ENCODE measurements at places on chromosomes 5 and 9.

DNA sequence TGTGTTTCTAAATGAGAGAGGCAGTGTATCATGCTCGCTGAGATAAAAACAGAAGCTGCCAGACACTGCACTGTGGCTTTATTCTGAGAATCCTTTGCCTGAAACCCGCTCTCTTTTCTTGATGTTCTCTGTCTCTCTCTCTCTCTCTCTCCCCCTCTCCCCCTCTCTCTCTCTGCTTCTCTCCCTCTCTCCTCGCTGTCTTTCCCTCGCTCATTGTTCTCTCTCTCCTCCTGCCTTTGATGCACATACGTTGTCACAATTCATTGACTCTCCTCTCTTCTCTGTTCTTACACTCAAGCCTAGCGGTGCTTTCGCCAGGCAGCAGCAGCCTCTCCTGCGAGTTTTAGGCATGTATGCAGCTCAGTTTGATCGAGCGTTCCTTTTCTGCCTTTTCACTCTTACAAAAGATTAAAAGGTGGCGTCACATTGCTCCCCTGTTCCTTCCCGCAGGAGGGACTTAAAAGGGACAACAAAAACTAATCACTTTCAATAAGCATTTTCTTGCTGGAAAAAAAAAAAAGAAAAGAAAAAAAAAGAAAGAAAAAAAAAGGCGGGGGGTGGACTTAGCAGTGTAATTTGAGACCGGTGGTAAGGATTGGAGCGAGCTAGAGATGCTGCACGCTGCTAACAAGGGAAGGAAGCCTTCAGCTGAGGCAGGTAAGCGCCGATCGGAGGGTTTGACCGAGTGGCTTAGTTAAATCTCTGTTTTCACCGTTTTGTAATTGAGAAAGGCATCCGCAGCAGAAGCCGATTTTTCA, 717.9 kb upstream of the WWC1 start:
- no peak for DNase-seq

DNA sequence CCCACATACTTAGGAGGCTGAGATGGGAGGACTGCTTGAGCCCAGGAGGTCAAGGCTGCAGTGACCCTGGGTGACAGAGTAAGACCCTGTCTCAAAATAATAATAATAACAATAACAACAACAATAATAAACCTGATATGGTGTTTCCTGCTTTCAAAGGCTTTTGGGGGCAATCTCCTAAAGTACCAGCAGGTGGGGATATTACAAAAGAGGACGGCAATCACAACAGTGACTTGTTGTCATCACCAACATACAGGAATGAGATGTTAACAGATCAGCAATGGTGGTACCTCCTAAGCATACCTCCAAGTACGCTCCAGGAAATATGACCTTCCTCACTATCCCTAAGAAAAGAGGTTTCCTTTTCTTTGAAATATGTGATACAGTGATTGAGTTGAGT, 91.1 kb upstream of the RNF180 start:
- DNase-seq = no peak

DNA sequence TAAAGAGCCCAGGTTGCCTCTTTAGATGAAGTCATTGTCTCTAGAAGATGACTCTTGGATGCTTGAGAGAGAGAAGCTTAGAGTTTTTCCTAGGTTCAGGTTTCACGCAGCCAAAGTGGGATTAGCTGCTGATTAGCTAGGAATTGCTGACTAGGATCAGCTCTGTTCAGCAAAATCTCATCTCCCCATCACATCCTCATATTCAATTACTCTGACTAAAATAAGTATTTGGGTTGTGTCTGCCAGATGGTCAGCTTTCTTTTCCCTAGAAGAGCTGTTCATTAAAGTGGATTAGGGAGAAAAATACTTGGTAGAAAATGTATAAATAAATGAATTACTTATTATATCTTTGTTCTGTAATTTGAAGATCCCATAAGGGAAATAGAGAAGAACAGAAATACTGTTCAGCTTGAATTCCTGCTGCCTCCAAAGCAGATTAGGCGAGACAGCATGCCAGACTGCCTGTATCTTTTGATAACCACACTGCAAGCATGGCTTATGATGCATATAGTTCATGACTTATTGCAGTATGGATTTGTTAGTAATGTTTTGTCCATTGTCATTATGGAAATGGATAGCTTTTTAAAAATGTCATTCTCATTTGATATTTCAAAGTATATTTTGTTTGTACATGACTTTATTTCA, 184.8 kb upstream of the CD180 start:
- no peak for DNase-seq

GRCh38 chr9:36039696-36040095, 3.0 kb downstream of the RECK start:
- no peak for DNase-seq

DNA sequence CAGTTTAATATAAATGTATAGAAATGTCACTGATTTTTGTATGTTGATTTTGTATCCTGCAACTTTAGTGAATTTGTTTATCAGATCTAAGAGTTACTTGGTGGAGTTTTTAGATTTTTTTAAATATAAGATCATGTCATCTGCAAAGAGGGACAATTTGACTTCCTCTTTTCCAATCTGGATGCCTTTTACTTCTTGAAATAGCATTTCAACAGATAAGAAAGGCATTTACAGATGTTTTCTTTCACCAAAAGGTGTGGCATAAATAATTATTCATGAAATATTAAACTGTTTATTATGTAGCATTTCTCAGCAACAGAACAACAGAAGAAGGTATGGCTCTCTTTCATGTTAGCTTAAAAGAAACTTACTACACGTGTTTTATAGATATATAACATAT, 34.9 kb upstream of the NIPBL start:
- DNase-seq = no peak

DNA sequence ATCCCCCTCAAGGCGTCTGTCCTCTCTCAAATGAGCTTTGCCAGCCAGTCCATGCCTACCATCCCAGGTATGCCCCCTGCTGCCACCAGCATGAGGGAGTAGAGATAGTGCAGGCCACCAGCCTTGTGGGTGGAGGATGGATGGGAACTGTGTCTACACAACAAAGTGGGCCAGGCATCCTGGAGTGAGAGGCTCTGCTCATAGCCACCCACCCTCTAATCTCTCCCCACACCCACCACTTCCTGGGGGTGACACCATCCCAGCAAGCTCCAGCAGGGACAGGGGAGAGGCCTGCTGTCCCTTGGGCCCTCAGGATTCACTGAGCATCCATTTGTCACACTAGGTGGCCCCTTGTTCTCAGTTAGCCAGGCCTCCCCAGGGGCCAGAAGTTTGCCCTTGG, 25.5 kb upstream of the FOXI1 start:
- no peak for DNase-seq

DNA sequence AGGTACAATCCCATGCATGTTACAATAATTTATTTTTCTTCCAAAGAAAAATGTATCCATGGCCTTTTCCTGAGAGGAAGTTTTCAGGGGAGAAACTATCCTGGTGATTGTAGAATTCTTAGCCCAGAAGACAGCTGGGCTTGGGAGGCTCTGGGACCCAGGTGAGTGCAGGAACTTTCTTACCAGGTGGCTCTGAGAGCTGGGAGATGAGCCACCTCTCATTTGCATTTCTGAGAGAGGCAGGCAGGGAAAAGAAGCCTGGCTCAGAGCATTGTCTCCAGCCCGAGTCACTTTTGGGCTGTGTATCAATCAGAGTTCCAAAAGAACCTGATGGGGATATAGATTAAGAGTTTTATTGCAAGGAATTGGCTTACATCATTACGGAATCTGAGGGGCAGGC, 52.7 kb downstream of the ALG2 start:
- no peak for DNase-seq

DNA sequence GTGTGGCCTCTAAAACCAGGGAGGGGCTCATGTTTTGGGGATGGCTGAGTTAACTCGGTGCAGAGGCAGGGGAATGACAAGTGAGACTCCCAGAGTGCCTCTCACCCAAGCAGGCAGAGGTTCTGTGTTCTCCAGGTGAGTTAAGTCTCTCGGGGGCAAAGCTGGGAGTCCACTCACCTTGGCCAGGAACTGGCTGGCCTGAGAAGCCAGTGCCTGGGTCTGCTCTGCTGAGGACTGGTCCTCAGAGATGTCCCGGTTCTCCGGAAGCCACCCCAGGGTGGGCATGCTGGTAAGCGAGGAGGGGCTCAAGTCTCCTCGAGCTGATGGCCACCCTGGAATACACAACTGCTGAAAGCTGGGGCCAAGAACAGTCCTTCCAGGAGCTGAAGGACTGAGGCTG, 20.4 kb downstream of the AKNA start:
- DNase-seq = no peak

DNA sequence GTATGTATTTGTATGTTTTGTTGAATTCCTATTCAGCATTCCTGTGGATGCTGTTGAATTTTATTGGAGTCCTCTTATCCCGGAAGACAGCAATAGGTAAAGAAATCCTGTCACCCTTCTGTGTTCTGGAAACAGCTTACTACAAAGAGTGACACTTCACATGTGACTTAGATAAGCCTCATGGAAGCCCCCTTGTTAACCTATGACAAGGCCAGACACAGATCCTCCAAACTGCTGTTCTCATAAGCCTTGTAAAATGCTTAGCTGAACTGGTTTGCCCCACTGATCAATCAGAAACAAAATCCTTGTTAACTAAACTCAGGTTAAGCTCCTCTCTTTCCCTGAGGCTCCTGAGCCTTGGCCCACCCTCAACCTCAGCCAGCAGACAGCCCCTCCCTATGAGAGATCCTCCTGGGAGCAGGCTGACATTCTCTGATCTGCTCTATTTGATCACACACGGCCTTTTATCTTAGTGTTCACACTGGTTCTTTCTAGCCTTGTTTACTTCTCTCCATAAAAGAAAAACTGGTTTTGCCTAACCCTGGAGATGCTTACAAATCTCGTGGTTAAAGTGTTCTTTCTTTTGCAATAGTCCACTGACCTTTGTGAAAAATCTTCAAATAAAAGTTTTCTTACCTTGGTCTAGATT, 29.4 kb upstream of the ATP6V1G1 start:
- no peak for DNase-seq

DNA sequence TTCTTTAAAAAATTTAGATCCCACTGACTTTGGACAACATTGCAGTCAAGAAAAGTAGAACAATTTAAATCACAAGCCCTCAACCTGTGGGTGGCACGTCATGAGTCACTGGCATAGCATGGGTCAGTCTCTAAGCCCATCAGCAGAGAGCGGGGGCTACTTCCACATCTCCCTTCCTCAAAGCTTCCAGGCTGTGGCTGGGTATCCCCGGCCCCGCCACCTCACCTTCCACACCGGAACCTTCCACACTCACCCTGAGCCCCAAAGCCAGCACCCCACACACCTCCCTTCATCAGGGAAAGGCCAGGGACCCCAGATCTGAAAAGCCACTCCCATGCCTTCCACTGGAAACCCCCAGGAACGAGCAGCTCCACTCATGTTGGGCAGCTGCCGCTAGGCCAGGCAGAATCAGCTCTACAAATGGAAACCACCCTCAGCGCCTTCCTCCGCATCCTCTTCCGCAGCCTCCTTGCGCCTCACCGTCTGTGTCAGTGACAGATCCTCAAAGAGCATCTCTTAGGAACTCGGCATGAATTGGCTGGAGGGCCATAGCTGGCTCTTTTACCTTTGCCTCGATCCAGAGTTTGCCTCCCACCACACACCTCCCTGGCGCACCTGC, 156.5 kb downstream of the ERCC6L2 start:
- DNase-seq = no peak

GRCh38 chr5:15577132-15577531, 77.2 kb downstream of the FBXL7 start:
- DNase-seq = no peak

DNA sequence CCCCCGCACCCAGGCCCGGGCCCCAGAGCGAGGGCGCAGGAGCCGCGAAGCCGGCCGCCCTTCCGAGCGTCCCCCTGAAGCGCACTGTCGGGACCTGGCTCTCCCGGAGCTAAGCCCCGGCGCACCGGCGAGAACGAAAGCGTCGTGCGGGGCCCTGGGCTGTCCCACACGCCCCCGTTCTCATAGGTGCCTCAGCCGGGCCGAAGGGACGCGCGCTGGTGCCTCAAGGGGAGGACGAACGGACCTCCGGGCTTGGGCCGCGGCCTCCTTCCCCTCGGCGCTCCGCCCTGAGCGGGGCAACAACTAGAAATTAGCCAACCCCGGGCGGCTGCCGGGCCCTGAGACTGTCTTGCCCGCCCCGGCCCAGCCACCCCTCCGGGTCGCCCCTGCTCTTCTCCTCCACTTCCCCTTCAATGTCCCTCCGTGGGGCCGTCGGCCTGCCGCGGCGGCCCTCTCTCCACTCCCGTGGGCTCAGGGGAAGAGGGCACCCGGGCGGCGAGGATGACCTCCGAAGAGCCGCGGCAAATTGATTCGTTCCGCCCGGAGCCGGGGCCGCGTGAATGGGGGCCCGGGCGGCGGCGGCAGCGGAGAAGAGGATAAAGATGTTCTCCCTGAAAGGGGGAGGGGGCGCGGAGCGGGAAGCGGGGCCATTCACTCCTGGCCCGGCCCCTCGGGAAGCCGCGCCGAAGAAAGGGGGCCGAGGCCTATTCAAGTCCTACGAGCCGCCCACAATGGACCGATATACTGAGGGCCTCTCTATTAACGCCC, 3.5 kb upstream of the PRDM12 start:
- DNase-seq = no peak

- DNase-seq = no peak
These were observed 659 bp downstream of the RAI14 start for GRCh38 chr5:34656700-34657273.

GRCh38 chr9:130410443-130410842, 34.3 kb upstream of the ASS1 start:
- DNase-seq = no peak

DNA sequence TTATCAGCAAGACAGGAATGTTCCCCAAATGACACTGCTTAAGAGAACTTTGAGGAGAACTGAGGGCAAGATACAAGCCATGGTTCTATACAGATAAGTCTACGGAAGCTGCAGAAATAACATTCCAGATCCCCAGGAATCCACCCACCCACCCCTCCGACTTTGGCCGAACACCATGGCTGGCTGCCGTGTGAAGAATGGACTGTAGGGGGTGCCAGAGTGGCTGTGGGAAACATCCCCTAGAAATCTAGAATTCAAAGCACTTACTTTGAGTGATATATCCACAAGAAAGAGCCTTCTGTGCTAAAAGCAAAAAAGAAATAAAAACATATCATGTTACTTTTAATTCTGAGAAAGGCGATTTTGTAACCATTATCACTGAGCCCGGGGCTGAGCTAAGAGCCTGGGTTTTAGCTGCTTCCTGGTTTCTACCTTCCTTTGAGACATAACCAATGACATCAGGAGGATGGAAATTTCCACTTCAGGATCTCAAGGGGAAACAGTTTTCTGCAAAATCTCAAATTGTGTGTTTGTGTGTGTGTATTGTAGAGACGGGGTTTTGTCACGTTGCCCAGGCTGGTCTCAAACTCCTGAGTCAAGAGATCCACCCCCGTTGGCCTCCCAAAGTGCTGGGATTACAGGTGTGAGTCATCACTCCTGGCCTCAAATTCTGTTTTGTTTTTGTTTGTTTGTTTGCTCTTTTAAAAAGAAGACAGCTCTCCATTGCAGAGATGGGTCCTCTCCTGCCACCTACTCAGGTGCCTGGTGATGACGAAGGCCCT, 36.4 kb downstream of the GGTA1 start:
- DNase-seq = no peak

GRCh38 chr5:113237893-113238292, 196.9 kb downstream of the TSSK1B start:
- no peak for DNase-seq

Data from CD4-positive, alpha-beta T cell (primary cell).